ENCODE measurements at places on chromosomes 1 and 21.

DNA sequence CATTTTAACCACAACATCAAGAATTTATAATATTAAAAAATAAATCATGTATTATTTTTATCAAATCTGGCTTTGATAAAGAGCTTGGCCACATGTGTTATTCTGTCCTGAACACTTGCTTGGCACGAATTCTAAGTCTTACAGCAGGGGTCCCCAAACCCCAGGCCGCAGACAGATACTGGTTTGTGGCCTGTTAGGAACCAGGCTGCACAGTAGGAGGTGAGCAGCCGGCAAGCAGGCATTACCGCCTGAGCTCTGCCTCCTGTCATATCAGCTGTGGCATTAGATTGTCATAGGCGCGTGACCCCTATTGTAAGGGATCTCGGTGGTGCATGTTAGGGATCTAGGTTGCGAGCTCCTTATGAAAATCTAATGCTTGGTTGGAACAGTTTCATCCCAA is 127.6 kb upstream of the IVNS1ABP start:
- no peak for DNase-seq

DNA sequence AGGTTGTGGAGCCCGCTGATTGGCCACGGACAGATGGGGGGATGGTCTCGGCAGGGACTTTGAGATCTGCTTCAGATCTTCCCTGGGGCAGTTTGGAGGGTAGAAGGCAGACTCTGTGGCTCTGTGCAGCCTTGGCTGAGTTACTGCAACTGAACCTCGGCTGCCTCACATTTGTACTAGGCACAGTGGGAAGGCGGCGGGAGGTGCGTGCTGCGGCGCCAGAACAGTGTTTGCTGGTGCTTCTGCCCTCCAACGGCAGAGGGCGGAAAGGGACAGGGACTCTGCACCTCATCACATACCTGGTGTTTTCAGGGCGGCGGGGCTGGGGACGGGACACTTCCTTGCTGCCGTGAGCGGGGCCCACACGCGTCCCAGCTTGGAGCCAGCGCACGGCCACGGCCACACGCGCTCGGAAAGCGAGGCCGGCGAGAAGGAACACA is 26.2 kb downstream of the SLC66A1 start:
- DNase-seq = no peak

DNA sequence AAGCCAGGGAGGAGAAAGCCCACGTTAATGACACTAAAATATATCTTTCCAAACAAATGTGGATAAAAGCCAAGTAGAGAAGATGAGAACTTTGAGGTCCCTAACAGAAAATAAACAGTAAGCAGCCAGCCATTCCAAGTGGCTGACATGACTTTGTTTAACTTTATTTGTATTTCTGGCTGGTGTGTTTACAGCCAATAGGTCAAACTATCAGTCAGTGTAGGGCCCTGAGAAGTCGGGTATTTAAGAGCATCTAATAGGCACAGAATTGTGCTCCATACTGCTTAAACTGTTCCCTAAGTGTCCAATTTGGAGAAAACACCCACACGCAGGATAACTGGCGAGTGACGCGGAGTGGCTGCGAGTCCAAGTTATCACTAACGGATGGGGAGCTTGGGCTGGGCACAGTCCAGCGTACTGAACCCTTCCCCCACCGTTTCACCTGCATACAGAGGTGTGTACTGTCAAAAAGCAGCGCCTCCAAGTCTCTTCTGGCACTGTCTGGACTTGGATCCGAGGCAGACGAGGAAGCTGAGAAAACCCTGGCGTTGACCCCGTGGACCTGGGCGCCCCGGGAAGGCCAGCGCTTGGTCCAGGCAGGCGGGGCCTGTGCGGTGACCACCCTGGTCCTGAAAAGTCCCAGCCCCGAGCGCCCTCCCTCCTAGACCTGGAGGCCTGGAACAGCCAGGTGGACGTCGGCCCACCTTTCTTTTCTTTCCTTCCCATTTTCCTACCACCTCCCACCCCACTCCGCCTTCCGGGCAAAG is 662 bp upstream of the LGALS8 start:
- no peak for DNase-seq

- DNase-seq = no peak
Measured at GRCh38 chr1:94026619-94027380, 94.1 kb downstream of the ABCA4 start.

GRCh38 chr1:221187174-221187573 is 307.9 kb downstream of the HLX start:
- no peak for DNase-seq

GRCh38 chr1:222896630-222897526 is 82.0 kb downstream of the DISP1 start:
- no peak for DNase-seq

- DNase-seq = no peak
Measured at GRCh38 chr1:14970115-14970798, 183.3 kb upstream of the TMEM51 start.

- no peak for DNase-seq
Measured at GRCh38 chr1:204443871-204444581, 32.4 kb upstream of the PPP1R15B start.

- DNase-seq = no peak
Measured at GRCh38 chr1:32618673-32619221, 31.6 kb downstream of the ZBTB8OS start.

DNA sequence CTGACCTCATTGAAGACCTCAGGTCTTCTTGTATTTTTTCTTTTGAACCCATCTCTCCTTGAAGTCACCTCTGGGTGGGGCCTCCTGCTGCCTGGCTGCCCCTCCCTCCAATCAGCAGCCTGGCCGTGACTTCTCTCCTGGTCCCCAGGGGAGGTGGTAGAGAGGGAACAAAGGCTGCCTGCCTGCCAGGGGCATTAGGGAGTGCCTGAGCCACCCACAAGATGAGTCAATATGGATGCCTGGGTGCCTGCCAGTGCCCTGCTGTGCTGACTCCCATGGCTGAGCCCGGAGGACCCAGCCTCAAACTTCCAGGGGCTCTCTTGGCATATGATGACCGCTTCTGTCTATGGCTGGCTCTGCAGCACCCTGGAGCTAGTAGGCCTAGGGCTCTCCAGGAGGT is 5.3 kb upstream of the CDCP2 start:
- DNase-seq = no peak

- peak; percentile 84 for DNase-seq
Measured at GRCh38 chr1:234926559-234927311, 201.9 kb downstream of the TOMM20 start.

GRCh38 chr1:165737196-165737595 is 31.5 kb downstream of the TMCO1 start:
- no peak for DNase-seq

- DNase-seq = no peak
Measured at GRCh38 chr1:53483656-53484055, 24.5 kb downstream of the DMRTB1 start.

DNA sequence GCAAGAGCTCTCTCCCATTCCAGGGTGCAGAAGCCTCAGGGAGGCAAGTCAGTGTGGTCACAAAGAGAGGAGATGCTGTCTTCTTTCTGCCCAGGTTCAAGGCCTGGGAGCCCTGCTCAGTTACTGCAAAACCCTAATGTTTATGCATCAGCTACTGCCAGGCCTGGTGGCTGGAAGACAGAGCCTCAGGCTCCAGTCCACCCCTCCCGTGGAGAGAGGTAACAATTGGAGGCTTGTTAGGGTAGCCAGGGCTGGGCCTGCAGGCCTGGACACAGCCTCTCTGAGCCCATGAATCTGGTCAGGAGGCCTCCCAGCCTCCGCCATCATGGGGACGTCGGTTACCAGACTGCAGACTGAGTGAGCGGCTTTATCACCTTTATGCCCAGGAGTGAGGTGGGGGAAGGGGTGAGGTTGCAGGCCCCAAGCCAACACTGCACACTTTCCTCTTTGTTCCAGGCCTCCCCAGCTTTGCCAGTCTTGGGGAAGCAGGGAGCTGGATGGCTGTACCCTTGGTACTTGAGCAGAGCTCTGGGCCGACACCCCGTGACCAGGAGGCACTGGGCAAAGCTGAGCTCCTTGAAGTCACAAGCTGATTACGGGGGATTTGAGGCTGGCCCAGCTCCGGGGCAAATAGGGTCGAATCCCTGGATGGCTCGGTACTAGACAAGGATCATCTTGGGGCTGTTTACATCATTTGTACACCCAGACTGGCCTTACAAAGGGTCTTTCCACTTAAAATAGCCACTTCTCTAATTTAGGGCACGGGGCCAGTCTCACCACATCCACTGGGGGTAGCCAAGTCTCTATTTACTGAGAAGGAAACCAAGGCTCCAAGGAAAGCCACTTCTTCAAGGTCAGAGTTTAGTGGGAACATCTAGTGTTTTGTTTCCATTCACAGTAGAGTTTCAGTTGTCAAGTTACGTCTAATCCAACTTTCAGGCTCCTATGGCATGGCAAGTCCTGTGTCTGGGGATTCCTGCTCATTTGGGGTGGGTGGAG is 5.2 kb downstream of the SLC2A1 start:
- no peak for DNase-seq

- no peak for DNase-seq
Measured at GRCh38 chr1:75521658-75522057, 89.3 kb downstream of the SLC44A5 start.

- DNase-seq = no peak
Measured at GRCh38 chr1:87230501-87230900, 98.2 kb upstream of the LMO4 start.

GRCh38 chr1:108345776-108346531 is 102.1 kb upstream of the NBPF4 start:
- no peak for DNase-seq

- no peak for DNase-seq
Measured at GRCh38 chr1:246591958-246592357, 25.7 kb downstream of the CNST start.

GRCh38 chr1:15218287-15219279 is 28.4 kb upstream of the FHAD1 start:
- DNase-seq = no peak

GRCh38 chr1:53130878-53131589 is 11.4 kb downstream of the SLC1A7 start:
- no peak for DNase-seq

- no peak for DNase-seq
Measured at GRCh38 chr21:20108016-20108415, 890.2 kb upstream of the NCAM2 start.

Measured in GM12864 (cell line).